ENCODE measurements at places on chromosomes 1 and 21.

DNA sequence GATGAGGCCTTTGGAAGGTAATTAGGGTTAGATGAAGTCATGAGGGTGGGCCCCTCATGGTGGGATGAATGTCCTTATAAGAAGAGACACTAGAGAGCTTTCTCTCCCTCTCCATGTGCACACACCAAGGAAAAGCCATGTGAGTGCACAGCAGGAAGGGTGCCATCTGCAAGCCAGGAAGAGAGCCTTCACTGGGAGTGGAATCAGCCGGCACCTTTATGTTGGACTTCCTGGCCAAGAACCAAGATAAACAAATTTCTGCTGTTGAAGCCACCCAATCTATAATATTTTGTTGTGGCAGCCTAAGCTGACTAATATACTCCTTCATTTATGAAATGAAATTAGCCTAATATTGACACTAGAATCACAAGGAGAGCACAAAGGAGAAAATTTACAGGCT, 38.2 kb upstream of the PKP1 start:
- peak; percentile 14 for DNase-seq

GRCh38 chr1:185166106-185166505, 9.1 kb downstream of the SWT1 start:
- no peak for DNase-seq

GRCh38 chr1:15322648-15323350, 75.8 kb downstream of the FHAD1 start:
- DNase-seq, result no peak

DNA sequence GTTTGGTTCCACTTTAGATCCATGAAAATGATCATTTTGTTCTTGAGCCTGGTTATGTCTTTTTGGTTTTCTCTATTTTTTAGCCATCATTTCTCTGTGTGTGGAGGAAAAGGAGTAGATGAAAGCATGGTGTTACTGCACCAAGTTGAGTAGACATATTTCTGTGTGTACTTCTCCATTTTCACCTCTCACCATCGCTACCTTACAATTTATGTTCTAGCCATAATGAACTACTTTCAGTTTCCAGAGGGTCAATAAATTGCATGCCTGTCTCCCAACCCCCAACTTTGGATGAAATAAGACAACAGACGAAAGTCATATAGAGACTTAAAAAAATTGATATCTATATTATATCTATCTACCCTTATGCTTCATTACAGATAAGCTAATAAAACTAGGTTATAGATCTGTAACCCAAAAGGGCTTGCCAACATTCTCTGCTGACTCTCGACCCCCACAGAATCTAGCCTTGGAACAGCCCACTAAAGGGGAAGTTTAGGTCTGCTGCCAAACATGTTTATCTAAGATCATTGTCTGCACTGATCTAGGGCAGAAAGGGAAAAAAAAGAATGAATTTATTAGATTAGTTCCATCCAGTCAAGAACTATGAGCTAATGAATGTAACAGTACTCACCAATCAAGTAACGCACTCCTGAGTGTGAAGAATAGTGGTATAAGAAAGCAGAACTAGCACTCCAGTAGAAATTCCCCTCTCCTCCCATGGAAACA, 7.5 kb upstream of the MAN1A2 start:
- no peak for DNase-seq

Measured in left forelimb (tissue), 1 donor.